ENCODE measurements at places on chromosomes 13 and 19.

- no peak for DNase-seq
These were observed 3.8 kb downstream of the BCL2L12 start for GRCh38 chr19:49669516-49669915.

DNA sequence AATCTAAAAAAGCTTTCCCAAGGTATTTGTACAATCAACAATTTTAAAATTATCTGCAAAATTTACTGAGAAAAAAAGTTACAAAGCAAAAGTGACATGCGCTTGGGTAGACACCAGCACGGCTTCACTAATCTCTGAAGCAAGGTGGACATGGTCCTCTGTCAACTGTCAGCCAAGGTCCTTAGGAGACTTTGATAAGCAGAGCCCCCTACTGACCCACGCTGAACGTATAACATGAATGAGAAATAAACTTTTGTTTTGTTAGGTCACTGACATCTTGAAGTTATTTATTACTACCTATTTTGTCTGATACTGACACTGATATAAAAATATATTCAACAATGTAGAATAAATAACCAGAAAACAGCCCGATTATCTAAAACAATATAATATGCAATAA is 100.7 kb upstream of the OBI1 start:
- DNase-seq: no peak

DNA sequence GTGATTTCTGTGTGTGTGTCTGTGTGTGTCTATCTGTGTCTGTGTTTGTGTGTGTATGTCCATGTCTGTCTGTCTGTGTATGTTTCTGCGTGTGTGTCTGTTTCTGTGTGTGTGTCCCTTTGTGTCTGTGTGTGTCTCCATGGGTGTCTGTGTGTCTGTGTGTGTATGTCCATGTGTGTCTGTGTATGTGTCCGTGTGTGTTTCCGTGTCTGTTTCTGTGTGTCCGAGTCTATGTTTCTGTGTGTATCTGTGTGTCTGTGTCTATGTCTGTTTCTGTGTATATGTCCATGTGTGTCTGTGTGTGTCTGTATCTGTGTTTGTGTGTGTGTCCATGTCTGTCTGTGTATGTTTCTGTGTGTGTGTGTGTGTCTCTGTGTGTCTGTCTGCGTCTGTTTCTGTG is 276.3 kb upstream of the SOX1 start:
- DNase-seq: no peak

GRCh38 chr19:15616627-15617270 is 1.7 kb downstream of the CYP4F8 start:
- DNase-seq: no peak

DNA sequence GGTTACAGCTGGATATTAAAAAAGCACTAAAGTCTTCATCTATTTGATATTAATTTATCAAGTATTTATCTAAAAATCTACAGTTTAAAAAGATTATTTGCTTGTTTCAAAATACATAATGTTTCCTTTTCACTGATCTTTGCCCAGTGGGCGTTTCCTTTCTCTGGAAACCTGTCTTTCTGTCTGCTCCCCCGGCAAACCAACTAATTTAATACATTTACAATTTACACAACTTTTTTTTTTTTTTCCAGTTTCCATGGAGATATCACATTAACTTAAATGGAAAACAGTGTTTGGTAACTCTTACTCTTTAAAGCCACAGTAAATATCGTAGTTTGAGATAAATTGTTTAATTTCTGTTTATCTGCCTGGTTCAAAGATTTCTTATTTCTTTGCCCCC is 5.3 kb downstream of the GPC6 start:
- DNase-seq: no peak

GRCh38 chr19:2475018-2475701 is 767 bp upstream of the GADD45B start:
- peak; percentile 36 for DNase-seq

DNA sequence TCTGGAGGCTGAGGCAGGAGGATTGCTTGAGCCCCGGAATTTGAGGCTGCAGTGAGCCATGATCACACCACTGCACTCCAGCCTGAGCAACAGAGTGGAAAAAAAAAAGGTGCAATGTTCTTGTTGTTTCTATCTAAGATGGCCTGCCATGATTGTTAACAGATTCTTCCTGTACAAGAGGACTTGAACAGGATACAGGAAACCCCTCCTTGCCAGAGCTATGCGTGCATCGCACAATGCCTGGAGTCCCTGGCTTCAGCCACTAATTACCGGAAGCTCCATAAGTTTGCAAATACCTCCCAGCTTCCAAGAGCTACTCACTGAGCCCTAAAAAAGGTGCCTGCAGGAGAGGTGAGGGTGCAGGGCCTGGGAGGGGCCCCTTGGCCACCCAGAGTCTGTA is 13.1 kb upstream of the HIF3A start:
- DNase-seq: no peak

DNA sequence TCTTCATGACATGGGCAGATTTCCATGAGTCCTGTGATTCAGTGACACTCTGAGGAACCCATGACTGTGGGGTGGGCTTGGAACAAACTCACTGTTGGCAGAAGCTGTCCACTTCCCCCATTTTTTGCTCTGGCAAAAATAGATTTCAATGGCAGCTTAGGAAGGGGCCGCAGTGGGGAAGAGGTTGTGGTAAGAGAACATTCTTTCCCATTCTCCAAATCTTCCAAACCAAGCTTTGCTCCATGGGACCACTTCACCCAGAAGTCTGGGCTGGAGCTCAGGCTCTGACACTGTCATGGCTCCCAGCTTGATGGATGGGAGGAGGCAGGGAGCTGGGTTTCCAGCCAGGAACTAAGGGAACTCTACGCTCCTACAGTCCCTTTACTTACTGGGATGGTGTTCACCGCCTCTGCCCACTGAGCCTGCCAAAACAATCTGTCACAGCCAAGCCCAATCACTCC is 24.9 kb upstream of the MEDAG start:
- DNase-seq: no peak

DNA sequence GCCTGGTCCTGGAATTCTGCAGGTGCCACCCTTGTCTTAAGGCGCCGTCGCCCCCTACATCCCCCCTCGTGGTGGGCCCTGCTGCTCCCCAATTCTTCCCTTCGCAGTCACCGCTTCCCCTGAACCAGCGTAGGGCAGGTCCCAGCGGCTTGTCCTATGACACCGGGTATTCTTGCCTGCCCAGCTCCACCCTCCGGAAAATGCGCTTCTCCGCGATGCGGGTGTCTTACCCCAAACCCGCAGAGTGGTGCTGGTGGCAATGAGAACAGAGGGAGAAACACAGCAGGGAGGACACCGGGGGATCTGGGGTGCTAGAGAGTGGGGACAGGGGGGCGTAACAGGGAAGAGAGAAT is 9.0 kb downstream of the ZNF808 start:
- DNase-seq: peak; percentile 27

GRCh38 chr13:75071796-75072195 is 410.2 kb downstream of the TBC1D4 start:
- DNase-seq: no peak

GRCh38 chr13:79289571-79289970 is 116.5 kb downstream of the RBM26 start:
- no peak for DNase-seq

GRCh38 chr19:2043251-2043641 is 7.8 kb downstream of the MKNK2 start:
- DNase-seq: no peak

GRCh38 chr19:482186-483041 is 13.9 kb upstream of the MADCAM1 start:
- DNase-seq: no peak

- no peak for DNase-seq
These were observed 1507.5 kb downstream of the OLFM4 start for GRCh38 chr13:54536112-54536511.

DNA sequence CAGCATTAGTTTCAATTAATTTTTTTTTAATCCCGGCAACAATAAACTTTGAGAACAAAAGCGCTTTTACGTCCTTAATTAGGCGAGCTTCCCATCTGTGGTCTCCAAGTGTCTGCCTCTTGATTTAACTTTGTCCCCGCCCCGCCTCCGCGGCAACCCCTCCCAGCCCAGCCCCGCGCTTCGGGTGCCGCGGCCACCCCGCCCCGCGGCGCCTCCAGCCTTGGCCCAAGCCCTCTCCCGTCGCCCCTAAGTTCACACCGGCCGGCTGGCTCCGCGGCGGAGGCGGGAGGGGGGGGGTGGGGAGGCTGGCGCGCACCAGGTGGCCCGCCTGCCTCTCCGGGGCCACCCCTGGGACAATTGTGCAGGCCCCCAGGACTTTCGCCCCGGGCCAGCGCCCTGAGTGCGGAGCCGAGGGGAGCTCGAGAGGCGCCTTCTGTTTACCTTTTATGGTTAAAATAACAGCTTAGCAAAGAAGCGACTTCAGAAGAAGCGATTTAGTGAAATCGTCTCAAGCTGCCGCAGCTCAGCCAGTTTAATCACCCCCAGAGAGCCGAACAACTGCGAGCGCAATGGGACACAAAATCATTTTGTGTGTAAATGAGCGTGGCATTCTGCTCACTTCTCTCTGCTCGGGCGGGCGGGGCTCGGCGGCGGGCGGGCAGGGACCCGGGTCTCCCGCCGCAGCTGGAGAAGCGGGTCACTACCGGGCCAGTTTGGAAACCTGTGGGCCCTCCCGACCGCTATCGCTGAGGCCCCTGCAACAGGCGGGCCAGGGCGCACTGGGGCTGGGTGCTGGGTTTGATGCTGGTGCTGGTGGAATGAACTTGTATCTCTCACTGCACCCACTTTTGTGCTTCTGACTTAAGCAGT is 1.4 kb downstream of the KCTD15 start:
- no peak for DNase-seq

- no peak for DNase-seq
These were observed 263.6 kb downstream of the OXGR1 start for GRCh38 chr13:96730676-96731075.
